Smooth muscle cell of trachea (primary cell): ENCODE measurements at places on chromosomes 3 and 15. TPM values are rescaled to one million over a fixed set of nuclear protein-coding genes. Genes with fewer than 3 reads are reported as not detected.

The UROC1 gene
- not detected in 2 replicates for total RNA-seq

The FETUB gene
- total RNA-seq = not detected in 2 replicates

The FES gene
- total RNA-seq = 38.7 and 63.0 TPM in 2 replicates

The CCR1 gene
- 4.5 and 7.6 TPM in 2 replicates for total RNA-seq

The CSPG5 gene
- total RNA-seq = under 0.01 and 0.44 TPM in 2 replicates

The C2CD4A gene
- total RNA-seq = not detected in 2 replicates
